HL-60 (cell line): ENCODE measurements at places on chromosomes 2 and 18.

DNA sequence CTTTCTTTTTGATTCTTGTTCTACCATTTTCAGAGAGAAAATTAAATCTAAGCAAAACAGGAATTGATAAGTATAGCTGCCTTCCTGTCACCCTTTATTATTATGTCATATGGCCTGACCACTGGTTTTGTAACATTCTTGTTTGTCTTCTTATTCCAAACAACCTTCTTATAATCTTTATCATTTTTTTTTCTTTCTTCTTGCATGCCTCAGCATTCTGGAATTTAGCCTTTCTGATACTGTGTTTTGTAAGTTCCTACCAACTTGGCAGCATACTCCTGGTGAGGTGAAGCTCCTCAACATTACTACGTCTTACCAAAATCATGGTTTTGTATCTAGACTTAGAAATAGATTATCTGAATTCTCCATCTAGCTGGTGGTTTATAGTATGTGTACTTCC is 199.2 kb downstream of the CAMKMT start:
- no peak for DNase-seq

DNA sequence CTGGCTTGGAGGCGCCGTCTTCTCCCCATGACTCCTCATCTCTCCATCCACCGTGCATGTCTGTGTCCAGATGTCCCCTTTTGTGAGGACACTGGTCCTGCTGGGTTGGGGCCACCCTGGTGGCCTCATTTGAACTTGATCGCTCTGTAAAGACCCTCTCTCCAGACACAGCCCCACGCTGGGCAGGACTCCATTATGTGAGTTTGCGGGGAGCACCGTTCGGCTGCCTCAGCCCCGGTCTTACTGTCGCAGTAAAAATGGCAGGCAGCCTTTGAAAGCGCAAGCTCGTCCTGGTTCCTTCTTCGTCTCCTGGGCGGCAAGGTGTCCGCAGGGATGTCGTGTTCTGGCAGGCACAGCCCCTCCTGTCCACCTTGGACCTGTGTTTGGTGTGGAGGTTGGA is 17.7 kb downstream of the NFATC1 start:
- no peak for DNase-seq

DNA sequence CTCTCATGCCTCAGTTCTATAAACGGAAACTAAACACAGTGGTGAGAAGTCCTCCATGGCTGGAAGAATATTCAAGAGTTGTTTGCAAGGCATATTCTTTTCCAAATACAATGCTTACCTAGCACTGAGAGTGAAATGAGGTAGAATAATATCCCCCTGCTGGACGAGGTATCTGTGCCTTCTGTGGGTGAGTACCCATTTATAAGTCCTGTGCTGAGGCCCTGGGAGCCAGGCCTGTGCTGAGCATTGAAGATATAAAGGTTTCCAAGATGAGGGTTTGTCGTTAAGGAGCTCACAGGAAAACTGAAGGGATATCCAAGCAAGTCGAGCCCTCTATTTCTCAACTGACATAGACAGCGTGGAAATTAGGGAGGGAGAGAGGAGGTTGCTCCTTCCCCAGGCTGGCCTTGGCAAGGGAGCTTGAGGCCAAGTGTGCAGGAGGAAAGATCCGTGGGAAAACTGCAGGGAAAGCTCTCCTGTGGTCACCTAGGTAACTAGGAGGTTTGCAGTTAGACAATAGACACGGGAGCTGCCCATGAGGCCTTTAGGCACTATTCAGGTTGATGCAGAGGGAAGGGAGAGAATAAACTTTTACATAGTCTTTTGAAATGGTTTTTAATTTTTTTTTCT is 17.6 kb downstream of the PTPRM start:
- no peak for DNase-seq

GRCh38 chr2:64763126-64763525 is 109.4 kb upstream of the SERTAD2 start:
- DNase-seq, result no peak

DNA sequence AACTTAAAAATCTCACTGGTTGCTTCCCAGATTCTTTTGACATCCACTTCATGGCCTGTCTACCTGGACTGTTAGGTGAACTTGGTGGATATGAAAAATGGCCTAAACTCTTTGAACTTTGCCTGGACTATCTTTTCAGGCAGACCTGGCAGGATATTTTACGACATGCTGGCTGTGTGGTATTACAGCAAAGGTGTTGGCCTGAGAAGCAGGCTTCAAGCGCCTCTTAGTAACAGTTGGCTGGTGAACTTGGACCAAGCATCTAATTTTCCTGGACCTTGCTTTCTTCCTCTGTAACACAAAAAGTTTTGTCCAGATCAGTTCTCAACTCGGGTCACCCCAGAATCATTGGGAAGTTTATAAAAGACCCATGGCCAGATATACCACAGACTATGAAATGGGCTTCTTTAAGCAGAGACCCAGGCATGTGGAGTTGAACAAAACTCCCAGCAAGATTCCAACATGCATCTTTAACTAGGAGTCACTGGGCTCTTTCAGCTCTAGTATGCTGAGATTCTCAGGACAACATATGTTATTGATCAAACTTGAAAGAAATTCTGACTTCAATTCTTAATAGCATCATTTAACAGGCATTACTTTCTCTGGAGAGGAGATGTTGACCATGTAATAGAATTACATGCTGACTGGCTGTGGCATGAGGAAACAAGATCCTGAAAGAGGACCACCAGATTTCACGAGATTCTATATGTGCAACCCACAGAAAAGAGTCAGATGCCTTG is 4.4 kb downstream of the LYPD1 start:
- no peak for DNase-seq

DNA sequence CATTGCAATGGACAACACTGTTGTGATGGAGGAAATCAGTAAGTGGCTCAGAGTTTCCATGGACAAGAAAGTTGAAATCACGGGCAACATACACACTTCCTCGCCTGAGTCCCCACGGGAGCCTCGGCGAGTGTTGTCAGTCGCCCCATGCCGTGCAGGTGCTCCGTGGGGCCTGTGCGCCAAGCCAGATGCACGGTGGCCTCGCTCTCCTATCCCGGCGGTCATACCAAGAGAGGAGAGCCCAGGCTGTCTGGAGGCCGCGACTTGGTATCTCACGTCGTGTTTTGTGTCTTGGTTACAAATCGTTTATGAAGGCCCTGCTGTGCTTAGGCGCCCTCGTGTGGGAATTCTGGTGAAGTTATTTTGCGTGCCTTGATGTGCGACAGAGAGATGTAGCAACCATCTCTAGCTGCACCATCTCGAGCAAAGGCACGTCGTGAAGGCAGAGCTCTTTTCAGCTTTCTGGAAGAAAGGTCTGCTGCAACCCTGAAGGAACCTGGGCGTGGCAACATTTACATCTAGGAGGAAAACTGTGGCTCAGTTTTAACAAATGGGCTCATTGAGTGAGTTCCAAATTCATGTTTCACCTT is 21.8 kb downstream of the ATG4B start:
- peak; percentile 68 for DNase-seq

DNA sequence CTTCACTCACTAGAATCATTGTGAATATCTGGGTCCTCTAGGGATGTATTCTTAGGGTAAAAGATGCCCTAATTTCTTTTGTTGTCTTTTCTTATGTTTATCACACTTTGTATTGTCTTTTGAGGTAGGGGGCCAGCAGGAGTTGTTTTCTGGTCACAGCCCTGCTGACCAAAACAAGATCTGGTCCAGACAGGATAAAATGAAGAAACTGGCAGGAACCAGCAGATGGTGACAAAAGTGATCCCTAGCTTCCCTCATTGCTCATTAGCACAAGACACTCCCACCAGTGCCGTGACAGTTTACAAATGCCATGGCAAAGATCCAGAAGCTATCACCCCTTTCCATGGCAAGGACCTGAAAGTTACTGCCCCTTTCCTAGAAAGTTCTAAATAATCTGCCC is 81.7 kb upstream of the CCDC85A start:
- no peak for DNase-seq

DNA sequence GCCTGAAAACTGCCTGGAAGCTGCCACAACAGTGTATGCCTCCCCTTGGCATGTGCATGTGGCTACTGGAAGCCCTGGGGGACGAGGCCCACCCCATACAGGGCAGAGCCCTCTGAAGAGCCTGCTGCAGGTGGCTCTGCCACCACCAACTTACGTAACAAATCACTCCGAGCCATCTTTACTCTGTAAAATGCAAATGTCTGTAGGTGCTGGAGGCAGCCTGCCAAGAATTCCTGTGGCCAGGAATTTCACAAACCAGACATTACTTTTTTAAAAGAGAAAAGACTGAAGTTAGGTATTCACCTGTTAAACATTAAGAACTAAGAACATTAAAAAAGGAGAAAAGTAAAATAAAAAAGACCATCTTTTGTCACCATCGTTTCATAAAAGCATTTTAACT is 106.3 kb downstream of the GPR39 start:
- DNase-seq, result no peak

DNA sequence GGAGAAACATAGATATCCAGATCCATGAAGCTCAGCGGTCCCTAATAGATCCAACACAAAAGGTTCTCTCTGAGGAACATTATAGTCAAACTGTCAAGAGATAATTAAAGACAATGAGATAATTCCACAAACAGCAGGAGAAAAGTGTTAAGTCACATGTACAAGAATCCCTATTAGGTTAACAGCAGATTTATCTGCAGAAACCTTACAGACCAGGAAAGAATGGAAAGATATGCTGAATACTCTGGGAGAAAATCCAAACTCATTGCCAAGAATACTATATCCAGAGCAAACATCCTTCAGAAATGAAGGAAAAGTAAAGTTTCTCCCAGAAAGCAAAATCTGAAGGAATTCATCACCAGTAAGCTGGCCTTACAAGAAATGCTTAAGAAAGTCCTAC is 10.8 kb upstream of the KDM3A start:
- DNase-seq, result no peak

- peak; percentile 50 for DNase-seq
These were observed 60.2 kb downstream of the RMDN2 start for GRCh38 chr2:37985333-37985732.

DNA sequence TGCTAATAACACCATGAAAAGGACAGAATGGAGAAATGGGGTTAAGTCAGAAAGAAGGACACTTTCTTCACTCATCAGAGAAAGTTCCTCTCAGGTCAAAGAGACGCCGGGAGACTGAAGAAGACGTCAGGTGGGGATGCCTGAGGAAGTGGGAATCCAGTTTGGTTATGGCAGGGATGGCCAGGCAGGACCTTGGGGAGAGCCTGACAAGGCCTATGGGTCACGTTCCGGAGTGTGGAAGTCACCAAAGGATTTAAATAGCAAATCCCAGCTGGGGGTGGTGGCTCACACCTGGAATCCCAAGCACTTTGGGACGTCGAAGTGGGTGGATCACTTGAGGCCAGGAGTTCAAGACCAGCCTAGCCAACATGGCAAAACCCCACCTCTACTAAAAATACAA is 432.7 kb upstream of the SMIM21 start:
- DNase-seq, result no peak

- DNase-seq, result no peak
These were observed 217.6 kb upstream of the FN1 start for GRCh38 chr2:215653344-215654030.

GRCh38 chr2:203559641-203560040 is 24.5 kb upstream of the RAPH1 start:
- no peak for DNase-seq

DNA sequence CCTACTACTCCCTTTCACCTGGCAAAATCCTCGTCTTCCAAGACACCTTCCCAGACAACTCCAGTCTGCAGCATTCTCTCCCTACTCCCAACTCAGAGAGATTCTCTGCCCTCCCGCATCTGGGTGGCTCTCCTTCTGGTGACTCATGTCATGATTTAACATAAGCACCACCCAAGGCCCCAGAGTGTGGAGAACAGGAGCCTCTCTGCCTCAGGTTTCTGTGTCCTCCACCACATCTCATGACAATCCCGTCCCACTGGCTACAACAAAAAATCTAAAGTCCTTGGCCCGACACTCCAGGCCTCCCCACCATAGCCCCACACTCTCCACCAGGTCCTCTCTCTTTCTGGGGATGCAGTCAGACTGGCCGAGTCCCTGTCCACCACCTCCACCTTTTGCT is 197.1 kb downstream of the BCL11A start:
- no peak for DNase-seq

- DNase-seq, result no peak
These were observed 43.6 kb downstream of the ERBB4 start for GRCh38 chr2:212495046-212495445.

DNA sequence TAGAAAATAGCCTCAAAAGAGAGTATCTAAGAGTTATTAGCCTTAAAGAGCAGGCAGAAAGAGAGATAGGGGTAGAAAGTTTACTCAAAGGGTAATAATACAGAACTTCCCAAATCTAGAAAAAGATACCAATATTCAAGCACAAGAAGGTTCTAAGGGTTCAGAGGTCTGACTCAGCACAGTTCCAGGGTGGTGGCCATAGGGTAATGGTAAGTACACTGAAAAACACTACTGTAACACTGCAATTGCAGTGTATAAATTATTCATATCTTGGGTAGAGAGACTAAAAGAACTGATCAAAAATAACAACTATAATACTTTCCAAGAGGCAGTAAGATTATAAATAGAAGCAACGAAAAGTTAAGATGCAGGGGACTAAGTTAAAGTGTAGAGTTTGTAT is 115.2 kb downstream of the ROCK1 start:
- DNase-seq, result no peak

- DNase-seq, result no peak
These were observed 37.1 kb downstream of the RAMP1 start for GRCh38 chr2:237896507-237896892.

GRCh38 chr2:64207573-64207972 is 63.4 kb upstream of the PELI1 start:
- DNase-seq, result no peak

DNA sequence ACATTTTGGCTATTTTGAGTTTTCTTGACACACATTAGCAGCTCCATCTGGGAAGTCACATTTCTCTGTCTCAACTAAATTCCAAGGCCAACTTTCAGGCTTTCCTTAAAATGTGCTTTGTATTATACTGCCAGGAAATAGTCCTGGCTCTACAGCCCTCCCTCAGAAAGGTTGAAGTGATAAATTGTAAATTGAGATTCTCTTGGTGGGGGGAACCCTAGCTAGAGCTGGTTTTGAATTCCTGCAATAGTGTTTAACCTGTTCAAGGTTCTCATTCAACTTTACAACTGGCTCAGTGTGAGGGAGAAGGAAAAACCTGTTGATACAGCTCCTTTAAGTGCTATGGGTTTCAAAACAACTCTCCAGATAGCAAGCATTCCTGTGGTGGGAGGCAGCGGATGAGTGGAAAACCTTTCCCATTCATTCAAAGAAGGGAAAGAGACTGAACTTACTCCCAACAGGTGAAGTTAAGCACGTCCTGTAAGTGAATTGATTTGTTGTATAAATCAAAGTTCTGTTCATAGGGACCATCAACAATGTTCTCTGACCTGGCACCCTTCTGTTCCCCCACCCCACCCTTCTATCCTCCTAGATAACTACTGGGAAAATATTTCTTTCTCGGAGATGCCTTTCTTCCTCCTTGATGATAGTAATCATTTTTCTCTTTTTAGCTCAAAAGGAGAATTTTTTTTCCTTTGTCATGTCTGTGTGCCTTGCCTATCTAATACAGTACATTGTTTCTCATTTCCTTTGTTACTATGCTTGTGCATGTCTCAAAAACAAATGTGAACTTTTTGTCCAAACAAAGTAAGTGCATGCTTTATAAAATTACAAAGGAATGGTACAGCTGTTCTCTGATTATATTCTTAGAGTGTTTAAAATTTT is 44.2 kb upstream of the SLC39A10 start:
- no peak for DNase-seq

GRCh38 chr2:8368463-8368862 is 313.4 kb upstream of the ID2 start:
- DNase-seq, result no peak
